Cardiac fibroblast (primary cell): ENCODE measurements at places on chromosomes 5 and 9.

- no peak for DNase-seq
These were observed 22.9 kb downstream of the FAF2 start for GRCh38 chr5:176471098-176471497.

GRCh38 chr5:120767178-120767820 lies 303.2 kb downstream of the PRR16 start:
- DNase-seq, result peak; percentile 85

DNA sequence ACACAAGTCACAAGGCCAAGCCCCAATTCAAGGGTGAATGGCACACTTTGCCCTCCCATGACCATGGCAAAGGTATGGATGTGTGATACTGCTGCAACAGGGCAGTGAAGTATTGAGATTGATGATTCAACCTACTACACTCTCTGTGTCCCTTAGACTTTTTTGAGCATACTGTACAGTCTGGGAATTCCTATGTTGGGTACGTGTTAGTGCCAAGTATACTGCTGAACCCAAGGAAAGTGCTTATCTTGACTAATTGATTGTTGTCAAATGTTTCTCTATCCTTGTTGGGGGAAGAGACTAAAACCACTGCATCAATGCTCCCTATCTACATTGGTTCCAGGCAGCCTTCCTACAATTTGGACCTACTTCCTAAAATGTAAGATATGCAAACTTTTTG lies 93.7 kb downstream of the NDFIP1 start:
- DNase-seq, result peak; percentile 34

DNA sequence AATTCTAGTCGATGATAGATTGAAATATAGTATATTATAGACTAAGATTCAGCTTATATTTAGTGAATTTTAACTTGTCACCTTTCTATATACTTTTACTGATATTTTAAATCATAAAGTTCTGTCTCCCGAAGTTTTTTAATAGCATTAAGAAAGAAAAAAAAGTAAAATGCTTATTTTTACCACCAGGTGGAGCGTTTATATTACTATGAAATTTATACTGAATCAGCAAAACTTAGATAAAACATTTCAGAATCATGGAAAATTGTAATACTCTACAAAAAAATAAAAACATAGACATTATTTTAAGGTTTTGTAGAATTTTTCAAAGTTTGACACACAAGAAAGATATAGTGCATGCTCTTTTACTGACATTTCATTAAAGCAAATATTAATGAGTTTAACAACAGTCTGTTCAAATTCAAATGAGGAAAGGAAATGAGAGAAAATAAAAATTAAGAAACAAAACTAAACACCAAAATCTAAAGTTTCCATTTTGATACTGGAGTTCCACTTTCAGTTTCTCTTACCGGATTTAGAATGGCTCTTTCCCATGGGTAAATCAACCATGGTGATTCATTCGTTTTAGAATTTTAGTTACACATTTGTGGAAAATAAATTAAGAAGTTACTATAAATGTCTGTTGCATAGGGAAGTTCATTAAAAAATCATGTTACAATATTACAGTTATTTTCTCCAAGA lies 1035.3 kb downstream of the CDH12 start:
- DNase-seq, result no peak

DNA sequence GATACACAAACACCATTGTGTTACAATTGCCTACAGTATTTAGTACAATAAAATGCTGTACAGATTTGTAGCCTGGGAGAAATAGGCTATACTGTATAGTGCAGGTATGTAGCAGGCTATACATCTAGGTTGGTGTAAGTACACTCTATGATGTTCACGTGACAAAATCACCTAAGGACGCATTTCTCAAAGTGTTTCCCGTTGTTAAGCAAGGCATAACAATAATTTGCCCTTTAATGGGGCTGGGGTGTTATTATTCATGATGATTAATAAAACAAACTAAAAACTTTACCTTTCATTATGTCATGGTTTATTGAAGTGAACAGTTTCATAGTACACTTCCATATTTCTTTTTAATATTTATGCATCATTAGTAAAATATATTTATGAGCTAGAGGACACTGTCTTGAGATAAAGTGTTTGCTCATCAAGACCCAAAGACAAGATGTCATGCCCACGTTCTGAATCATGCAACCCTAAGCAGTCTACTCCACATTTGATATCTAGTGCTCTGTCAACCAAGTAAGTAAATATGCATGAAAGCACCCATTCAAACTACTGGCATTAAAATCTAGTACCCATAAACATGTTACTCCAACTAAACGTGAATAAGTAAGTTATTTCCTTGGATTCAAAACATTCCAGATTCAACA lies 220.5 kb downstream of the NR2F1-AS1 start:
- DNase-seq, result peak; percentile 44

DNA sequence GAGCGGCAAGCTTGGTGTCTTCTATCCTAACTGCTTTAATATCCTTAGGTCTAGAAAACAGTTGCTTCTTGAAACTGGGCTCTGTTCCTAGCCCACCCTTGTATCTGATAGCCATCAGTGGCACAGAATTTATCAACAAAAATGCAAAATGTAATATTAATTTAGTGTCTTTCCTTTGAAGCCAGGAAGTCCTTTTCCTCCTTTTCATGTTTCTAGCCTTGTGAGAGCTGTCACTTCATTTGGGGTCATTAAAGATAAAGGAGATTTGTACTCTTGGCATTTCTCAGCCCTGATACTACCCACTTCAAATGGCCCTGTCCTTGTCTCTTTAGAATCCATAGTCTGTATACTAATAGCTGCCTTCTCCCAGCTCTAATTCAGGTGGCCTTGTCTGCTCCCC lies 111.0 kb downstream of the GAS1 start:
- DNase-seq, result no peak

- DNase-seq, result no peak
These were observed 147.9 kb downstream of the MACROH2A1 start for GRCh38 chr5:135251093-135251492.

- no peak for DNase-seq
These were observed 531 bp downstream of the ABO start for GRCh38 chr9:133274236-133275104.

DNA sequence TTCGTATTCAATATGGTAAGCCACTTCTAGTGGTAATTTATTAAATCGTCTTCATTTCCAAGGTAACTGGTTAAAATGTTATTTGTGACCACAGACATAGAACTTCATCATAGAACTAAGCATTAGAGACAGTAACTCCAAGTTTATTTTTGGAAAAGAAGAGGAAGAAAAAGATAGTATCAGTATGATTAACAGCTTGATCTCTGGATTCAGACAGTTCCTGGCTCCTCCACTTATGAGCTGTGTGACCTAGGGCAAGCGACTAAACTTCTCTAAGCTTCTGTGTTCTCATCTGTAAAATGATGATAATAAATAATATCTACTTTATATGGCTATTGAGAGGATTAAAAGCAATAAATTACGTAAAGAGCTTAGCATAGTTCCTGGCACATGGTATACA lies 29.8 kb upstream of the TNPO1 start:
- DNase-seq, result no peak

- no peak for DNase-seq
These were observed 1.4 kb upstream of the PSIP1 start for GRCh38 chr9:15512204-15512603.

- DNase-seq, result no peak
These were observed 183.9 kb downstream of the BRINP1 start for GRCh38 chr9:119185298-119185697.

DNA sequence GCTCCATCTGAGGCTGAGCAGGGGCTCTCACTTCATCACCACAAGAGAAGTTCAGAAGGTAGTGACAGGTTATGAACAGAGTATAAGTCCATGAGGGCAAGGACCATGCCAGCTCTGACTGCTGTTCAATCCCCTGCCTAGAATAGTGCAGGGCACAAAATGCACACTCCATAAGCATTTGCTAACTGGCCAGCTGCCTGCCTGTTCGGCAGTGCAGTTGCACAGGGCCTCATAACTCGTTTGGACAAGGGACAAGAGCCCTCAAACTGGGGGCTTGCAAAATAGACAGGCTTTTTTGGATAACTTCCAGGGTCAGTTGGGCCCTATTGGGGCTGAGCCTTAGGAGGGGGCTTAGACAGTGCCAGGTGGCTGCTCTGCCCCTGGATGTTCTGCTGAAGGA lies 21.1 kb downstream of the SPARC start:
- DNase-seq, result no peak

GRCh38 chr9:126528111-126528510 lies 85.6 kb upstream of the LMX1B start:
- DNase-seq, result no peak

DNA sequence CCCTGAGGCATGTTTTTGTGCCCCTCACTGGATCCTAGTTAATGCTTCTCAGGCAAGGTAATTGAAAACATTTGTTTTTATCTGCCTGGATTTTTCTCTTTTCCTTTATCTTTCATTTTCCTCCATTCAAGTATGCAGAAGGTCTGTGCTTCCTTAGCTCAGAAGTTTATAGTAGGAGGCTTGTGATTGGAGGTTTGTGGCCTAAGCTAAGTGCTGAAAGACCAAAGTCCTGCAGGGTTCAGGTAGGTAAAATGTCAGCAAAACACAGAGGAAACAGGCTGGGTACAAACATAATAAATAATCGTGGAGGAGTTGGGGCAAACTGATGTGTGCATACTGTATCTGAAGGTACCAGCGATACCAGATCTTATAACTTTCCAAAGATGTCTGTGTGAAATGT lies 230.9 kb upstream of the KLF4 start:
- no peak for DNase-seq

DNA sequence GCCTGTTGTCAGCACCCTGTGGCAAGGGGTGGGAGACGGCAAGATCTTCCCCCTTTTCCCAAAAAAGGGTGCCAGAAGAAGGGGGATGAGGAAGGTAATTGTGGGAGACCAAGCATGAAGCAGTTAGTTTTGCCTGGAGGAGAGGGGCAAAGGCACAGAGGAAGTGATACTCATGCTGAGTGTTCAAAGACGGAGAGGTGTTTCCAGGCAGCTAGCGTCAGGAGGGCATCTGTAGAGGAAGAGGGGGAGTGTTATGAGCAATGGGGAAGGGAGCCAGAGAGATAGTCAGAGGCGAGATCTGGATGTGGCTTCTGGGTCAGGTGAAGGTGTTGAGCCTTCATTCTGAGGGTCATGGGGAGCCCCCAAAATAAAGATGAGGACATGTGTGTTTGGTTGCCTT lies 26.9 kb upstream of the ADAM19 start:
- DNase-seq, result peak; percentile 61

DNA sequence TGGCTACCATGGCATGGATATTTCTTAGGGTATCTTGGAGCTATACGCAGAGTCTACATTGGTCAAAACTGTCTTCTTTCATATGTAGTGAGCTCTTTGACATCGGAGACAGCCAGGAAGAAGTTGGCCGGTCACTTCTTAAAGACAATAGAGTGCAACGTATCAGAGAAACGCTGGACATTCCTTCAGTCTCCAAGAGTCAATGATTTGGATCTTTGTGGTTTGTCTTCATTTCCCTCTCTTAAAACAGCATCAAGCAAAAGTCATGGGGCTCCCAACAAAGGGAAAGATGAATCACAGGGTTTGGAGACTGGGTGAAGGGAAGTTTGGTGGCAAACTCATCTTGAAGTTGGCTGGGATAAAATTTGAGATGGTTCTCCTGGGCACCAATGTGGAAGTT lies 320.1 kb downstream of the AGTPBP1 start:
- DNase-seq, result no peak

GRCh38 chr5:125043781-125044391 lies 297.4 kb upstream of the ZNF608 start:
- DNase-seq, result peak; percentile 67

DNA sequence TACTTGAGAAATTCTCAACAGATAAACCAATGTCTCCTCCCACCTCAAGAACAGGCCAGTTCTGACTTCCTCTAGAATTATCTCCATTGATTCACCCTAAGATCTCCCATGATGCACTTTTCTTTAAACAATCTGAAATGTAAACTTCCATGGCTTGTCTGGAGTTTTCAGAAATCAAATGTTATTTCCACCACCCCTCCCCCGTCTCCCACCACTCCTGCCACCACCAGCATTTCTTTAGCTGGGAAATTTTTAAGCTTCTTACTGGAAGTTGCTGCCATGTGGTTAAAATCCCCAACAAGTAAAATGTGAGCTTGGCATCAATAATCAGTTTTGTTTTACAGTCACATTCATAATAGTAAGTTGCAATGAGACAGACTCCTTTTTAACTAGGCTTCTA lies 32.8 kb upstream of the BASP1 start:
- DNase-seq, result peak; percentile 43

DNA sequence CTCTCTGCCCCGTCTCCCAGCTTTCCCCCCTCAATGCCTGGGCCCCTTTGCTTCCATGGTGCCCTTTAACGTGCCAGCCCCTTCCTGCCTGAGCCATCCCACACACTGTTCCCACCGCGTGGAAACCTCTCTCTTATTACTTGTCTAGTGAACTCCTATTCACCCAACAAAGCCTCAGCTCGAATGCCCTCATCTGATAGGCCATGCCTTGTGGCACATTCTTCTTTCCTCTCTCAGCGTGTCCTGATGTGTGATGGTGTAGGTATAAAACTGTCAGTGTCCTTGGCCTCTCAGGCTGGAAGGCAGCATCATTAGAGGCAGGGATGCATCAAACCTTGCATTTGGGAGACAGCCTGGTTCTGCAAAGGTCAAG lies 152.3 kb downstream of the OLFM1 start:
- DNase-seq, result no peak

- peak; percentile 29 for DNase-seq
These were observed 58.0 kb downstream of the ANKRD33B start for GRCh38 chr5:10621832-10622231.

DNA sequence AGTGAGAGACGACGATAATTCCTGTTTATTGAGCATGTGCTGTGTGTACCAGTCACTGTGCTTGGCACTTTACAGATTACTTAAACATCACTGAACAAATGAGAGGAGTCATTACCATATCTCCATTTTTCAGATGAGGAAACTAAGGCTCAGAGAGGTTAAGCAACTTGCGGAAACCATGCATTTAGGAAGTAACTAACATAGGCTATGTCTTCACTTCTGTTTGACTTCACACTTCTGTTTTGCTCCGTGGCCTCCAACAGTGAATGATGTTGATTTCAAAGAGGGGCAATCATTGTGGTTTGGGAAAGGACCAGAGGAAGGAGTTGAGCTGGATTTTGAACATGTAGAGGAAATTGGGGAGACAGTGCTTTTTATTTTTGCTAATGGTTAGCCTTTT lies 16.7 kb downstream of the GCNT1 start:
- no peak for DNase-seq
